ENCODE measurements at places on chromosomes 3 and 15. TPM values are rescaled to one million over a fixed set of nuclear protein-coding genes. Genes with fewer than 3 reads are reported as not detected.

Gene CFAP100
- polyA plus RNA-seq, result 6.8 TPM

- no peak for DNase-seq
Observed at GRCh38 chr15:50996641-50997040, 88.2 kb downstream of the AP4E1 start.

- DNase-seq, result peak; percentile 2
Observed at GRCh38 chr15:44501768-44502366, 35.1 kb upstream of the EIF3J start.

GRCh38 chr15:34046471-34047145, 7.6 kb upstream of the AVEN start:
- no peak for DNase-seq

Measured in right lung (tissue), 10 donors.